ENCODE measurements at places on chromosomes 2 and 18. TPM values are rescaled to one million over a fixed set of nuclear protein-coding genes. Genes with fewer than 3 reads are reported as not detected.

DNA sequence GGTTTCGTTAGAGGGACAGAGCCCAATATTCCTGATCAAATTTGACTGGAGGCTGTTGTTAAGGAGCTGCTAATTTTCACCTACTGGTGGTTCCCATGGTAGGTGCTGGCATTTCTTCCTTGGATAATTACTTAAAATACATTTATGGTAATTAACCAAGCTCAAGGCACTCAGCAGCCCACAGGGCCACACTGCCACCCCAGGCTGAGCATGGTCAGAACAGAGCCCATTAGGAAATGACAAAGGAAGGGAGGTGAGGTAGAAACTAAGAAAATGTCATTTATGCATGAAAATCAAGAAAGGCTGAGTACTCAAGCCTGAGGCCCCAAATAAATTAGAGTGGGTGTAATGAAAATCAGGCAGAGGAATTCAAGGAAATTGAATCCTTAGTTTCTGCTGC, 510.2 kb upstream of the GYPC start:
- H3K36me3 ChIP-seq, result no peaks in the 10 kb centered on the region
- no peak overlapping the region for H3K27ac ChIP-seq

- DNase-seq, result no peak
- H3K4me1 ChIP-seq, result no peaks in the 10 kb centered on the region
- no peaks in the 10 kb centered on the region for H3K36me3 ChIP-seq
- H3K27me3 ChIP-seq, result no peaks in the 10 kb centered on the region
- H3K27ac ChIP-seq, result no peak overlapping the region
Measured at GRCh38 chr2:182586426-182586825, 129.6 kb upstream of the DNAJC10 start.

DNA sequence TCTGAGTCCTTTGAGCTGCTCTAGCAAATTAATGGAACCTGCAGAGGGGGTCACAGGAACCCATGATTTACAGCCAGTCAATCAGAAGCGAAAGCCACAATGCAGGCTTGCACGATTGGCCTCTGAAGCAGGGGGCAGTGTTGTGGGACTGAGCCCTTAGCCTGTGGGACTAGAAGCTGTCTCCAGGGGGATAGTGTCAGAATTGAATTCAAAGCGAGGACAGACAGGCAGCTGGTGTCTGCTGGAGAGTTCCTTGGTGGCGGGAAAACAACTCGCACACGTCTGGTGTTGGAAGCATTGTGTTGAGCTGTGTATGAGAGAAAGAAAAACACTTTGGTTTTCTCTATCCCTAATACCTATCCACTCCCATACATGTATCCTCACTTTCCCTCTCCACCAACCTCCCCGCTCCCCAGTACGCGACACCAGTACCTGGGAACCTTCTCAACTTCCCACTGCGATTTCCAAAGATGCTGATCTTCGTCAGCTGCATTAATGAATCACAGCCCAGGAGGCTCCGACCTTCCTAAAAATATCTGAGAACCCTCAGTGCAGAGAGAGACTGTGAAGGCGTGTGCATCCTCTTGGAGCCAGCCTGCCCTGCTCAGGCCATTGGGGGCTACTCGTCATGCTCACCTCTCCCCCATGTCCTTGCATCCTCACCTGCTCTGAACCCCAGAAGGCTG, 88.2 kb downstream of the HS1BP3 start:
- DNase-seq, result no peak
- H3K4me3 ChIP-seq, result no peak overlapping the region
- no peaks in the 10 kb centered on the region for H3K27me3 ChIP-seq
- peaks cover 35% of the 10 kb centered on the region for H3K4me1 ChIP-seq
- H3K27ac ChIP-seq, result no peak overlapping the region

DNA sequence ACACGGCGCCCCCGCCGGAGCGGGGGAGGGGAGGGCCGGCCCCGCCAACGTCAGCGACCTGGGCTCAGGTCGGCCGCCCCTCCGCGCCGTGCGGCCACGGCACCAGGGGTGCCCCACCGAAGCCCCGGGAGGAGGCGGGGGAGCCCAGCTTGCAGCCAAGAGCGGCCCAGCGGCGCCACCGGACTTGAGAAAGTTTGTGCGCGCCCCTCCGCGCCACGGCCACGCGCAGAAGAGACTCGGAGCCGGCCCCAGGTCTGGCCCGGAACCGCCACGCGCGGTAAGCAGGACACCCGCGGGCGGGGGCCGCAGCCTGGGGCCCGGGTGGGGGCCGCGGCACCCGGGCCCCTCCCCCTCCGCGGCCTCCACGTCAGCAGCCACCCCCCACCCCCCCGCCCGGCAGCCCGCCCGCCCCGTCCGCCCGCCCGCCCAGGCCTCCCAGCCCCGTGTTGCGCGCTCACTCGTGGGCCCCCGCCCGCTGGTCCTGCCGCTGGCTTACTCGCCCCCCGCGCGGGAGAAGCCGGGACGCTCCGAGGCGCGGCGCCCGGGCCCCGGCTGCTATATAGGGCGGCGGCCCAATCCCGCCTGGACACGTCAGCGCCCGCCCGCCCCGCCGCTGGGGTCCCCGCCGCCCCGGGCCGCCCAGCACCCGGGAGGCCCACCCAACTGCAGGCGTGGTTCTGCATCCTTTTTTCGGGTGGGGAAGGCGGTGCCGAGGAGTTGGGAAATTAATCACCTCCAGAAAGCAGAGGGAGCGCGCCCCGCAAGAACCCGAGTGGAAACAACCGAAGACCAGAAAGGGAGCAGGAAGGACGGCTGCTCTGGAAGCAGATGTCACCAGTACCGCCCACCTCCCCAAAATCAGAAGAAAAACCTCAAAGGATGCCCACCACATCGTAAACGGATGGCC, 42.9 kb downstream of the HDLBP start:
- H3K36me3 ChIP-seq, result peaks cover 9% of the 10 kb centered on the region
- H3K4me1 ChIP-seq, result peaks cover 29% of the 10 kb centered on the region
- peak; percentile 32 for DNase-seq
- peak overlapping the region; percentile 53 for H3K4me3 ChIP-seq

DNA sequence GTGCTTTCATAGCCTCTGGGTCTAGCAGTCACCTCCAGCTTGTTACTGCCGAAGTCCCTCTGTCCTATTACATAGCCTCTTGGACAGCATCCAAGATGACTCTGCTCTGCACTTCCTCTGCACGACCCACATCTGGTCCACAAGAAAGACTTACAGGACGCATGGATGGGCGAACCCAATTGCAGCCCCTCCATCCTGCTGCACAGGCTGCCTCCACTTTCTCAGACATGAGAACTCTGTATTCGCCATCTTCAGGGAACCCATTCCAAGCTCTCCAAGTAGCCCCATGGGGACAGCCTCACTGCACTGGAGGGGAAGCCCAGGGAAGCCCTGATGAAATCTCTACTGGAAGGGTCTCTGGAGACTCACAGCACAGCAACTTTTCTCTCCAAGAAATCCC, 172.1 kb downstream of the GFPT1 start:
- no peak overlapping the region for H3K4me3 ChIP-seq
- H3K36me3 ChIP-seq, result no peaks in the 10 kb centered on the region
- no peaks in the 10 kb centered on the region for H3K4me1 ChIP-seq
- no peak for DNase-seq

The RIF1 gene
- 7.2 TPM for polyA plus RNA-seq

The GPAT2 gene
- polyA plus RNA-seq, result 0.06 TPM

The C2orf78 gene
- polyA plus RNA-seq, result not detected

The OBSL1 gene
- 14.8 TPM for polyA plus RNA-seq

The SP110 gene
- polyA plus RNA-seq, result 23.9 TPM

The COL3A1 gene
- polyA plus RNA-seq, result 0.03 TPM

Measured in keratinocyte (primary cell).